T-helper 17 cell (primary cell): ENCODE measurements at places on chromosomes 5 and 9. TPM values are rescaled to one million over a fixed set of nuclear protein-coding genes. Genes with fewer than 3 reads are reported as not detected.

DNA sequence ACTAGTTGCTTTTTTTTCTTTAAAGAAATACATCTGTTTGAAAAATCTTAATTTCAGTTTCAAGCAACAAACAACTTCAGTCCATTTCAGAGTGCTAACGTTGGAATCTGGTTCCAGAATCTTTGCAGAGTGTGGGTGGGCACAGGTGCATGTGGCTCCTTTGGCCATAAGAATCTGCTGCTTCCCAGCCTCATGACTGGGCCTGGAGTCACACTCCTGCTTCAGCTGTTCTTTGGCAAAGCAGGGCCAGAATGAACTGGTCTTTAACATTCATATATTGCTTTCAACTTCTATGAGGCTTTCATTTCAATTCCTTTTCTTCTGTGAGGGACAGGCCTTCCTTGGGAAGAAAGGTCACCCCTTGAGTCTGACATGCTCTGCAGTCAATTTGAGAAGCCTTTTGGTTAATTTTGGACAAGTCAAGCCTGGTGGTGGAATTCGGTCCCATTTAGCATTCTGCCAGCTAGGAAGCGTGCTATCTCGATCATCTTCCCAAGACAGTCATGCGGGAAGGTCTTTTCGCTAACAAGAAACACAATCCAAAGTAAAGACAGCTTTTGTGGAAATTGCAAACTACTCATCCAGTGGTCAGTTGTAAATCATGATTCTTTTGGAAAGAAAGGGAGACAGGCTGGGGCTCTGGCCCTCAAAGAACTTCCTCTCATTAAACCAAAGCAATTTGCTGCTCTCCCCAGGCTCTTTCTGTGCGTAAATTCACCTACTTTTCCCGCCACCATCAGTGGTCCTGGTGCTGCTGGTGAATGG, 55.2 kb downstream of the SLC1A3 start:
- peaks cover 33% of the 10 kb centered on the region for H3K27me3 ChIP-seq

GRCh38 chr5:13661272-13661671, 283.2 kb downstream of the DNAH5 start:
- no peaks in the 10 kb centered on the region for H3K36me3 ChIP-seq
- H3K4me1 ChIP-seq = no peaks in the 10 kb centered on the region
- DNase-seq = no peak
- H3K27me3 ChIP-seq = no peaks in the 10 kb centered on the region
- H3K4me3 ChIP-seq = no peak overlapping the region

- peaks cover 3% of the 10 kb centered on the region for H3K36me3 ChIP-seq
- no peaks in the 10 kb centered on the region for H3K27me3 ChIP-seq
- DNase-seq = peak; percentile 70
- H3K4me3 ChIP-seq = no peak overlapping the region
- H3K27ac ChIP-seq = peak overlapping the region; percentile 43
Observed at GRCh38 chr5:140244525-140245025, 58.3 kb downstream of the PFDN1 start.

Gene FOXD4L6
- total RNA-seq = not detected

GRCh38 chr9:13878241-13878711, 435.7 kb downstream of the NFIB start:
- no peaks in the 10 kb centered on the region for H3K36me3 ChIP-seq
- no peaks in the 10 kb centered on the region for H3K4me1 ChIP-seq
- no peak overlapping the region for H3K27ac ChIP-seq

GRCh38 chr5:67249590-67249895, 52.9 kb upstream of the CD180 start:
- DNase-seq = no peak
- no peak overlapping the region for H3K27ac ChIP-seq
- H3K36me3 ChIP-seq = no peaks in the 10 kb centered on the region
- H3K4me1 ChIP-seq = peaks cover 4% of the 10 kb centered on the region

DNA sequence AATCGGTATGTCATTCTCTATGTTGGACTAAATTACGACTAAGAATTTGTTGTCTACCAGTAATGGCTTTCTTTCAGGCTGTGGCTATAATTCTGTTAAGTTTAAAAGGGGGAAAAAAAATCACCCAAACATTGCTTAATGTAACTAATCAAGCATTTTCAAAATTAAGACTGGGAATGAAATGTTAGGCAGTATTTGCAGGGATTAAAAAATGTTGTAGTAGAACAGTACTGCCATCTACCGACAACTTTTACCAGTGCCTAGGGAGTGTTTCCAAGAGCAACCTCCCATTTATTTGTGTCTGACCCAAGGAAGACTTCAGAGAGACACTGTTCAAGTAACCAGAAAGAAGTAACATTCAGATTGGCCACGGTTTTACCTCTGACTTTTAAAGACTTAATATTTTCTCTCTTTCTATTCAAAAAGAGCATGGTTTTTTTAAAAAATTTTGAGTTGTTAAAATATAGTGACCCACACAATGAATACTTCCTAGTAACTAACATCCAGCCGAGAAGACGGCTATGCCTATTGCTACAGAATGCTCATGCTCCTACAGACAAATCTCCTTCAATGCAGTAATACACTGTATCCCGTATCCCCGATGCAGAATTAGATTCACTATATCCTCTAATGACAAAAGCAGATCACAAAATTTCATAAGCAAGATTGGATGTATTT, 92.4 kb downstream of the ARL15 start:
- no peaks in the 10 kb centered on the region for H3K27me3 ChIP-seq
- H3K4me3 ChIP-seq = no peak overlapping the region
- no peak for DNase-seq
- peaks cover 2% of the 10 kb centered on the region for H3K36me3 ChIP-seq

- no peaks in the 10 kb centered on the region for H3K36me3 ChIP-seq
- H3K27me3 ChIP-seq = peaks cover 20% of the 10 kb centered on the region
- H3K4me3 ChIP-seq = no peak overlapping the region
- DNase-seq = no peak
Observed at GRCh38 chr5:109479260-109479860, 69.6 kb upstream of the PJA2 start.

GRCh38 chr5:73626814-73627313, 868 bp downstream of the ARHGEF28 start:
- peaks cover 52% of the 10 kb centered on the region for H3K27me3 ChIP-seq
- H3K36me3 ChIP-seq = peaks cover 2% of the 10 kb centered on the region
- peaks cover 2% of the 10 kb centered on the region for H3K4me1 ChIP-seq
- H3K4me3 ChIP-seq = peak overlapping the region; percentile 39
- DNase-seq = no peak
- no peak overlapping the region for H3K27ac ChIP-seq

DNA sequence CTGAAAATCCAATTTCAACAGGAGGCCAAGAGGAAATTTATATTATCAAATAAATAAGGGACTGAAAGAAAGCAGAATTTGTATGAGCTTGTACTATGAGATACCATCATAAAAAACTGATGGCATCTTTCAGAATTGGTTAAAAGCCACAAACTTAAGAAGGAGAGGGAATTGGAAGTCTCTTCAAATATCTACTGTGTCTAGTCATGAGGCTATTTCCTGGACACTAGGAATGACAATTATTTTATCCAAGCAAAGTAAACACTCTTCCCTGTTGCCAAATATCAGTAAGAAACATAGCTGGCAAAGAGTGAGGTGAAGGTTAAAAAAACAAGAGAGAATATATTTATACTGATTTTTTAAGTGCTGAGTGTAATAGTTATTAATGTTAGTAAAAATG, 101.5 kb upstream of the ARRDC3 start:
- H3K36me3 ChIP-seq = no peaks in the 10 kb centered on the region
- H3K27ac ChIP-seq = no peak overlapping the region
- no peak for DNase-seq
- no peaks in the 10 kb centered on the region for H3K4me1 ChIP-seq

DNA sequence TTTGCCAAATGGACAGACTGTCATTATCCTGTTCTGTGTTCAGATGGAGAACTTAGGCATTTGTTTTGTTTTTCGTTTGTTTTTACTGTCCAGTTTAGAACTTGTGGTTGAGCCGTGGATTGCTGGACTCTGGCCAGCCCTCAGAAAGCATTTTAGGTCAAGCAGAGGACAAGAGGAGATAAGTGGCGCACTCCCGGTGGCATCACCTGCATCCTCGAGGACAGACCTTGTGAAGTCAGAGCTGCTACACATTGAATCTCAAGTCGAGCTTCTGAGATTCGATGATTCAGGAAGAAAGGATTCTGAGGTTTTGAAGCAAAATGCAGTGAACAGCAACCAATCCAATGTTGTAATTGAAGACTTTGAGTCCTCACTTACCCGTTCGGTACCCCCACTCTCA, 8.9 kb downstream of the MTRR start:
- H3K27ac ChIP-seq = peak overlapping the region; percentile 85
- no peaks in the 10 kb centered on the region for H3K27me3 ChIP-seq
- peaks cover 20% of the 10 kb centered on the region for H3K36me3 ChIP-seq
- no peak for DNase-seq
- H3K4me3 ChIP-seq = peak overlapping the region; percentile 21

Gene NR5A1
- not detected for total RNA-seq

DNA sequence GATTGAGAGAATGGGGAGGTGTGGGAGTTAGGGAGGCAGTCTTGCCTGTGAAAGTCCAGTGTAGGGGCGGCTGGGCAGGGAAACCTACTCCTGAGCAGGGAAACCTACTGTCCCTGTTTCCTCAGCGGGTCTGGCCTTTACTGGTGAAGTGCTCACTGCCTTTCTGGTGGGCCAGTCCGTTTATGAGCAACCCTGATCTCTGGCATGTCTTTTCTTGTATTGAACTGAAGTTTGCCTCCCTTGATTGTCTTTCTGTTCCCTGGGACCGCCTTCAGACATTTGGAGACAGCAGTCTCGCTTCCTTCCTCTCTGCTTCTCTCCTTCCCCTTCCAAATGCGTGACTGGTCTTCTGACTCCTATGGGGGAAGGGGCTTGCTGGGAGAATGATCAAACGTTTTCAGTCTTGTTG, 2.9 kb downstream of the SNX18 start:
- peak overlapping the region; percentile 68 for H3K27ac ChIP-seq
- DNase-seq = no peak
- no peaks in the 10 kb centered on the region for H3K36me3 ChIP-seq
- no peaks in the 10 kb centered on the region for H3K27me3 ChIP-seq
- peak overlapping the region; percentile 93 for H3K4me3 ChIP-seq

Gene TEX48
- total RNA-seq = not detected

Gene LIX1
- total RNA-seq = not detected

- peak overlapping the region; percentile 82 for H3K4me3 ChIP-seq
- peak overlapping the region; percentile 96 for H3K27ac ChIP-seq
- peaks cover 76% of the 10 kb centered on the region for H3K4me1 ChIP-seq
- DNase-seq = no peak
- H3K36me3 ChIP-seq = peaks cover 3% of the 10 kb centered on the region
Observed at GRCh38 chr5:56825222-56825824, 10.0 kb downstream of the MAP3K1 start.

DNA sequence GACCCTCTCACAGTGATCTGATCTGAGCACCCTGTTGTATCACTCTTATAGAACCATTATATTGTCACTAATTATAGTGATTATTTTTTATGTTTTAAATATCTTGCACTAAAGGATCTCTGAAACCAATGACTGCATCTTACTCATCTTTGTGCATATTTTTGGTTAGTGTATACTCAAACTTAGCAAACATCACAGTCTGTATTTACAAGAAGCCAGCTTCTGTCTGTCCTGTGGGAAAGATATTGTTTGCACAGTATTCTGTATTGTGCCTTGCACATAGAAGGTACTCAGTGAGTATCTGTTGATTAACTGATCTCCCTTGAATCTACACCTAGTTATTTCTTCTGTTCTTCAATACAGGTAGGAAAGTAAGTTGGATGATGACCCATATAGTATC, 131.5 kb downstream of the PAM start:
- H3K4me3 ChIP-seq = no peak overlapping the region
- H3K36me3 ChIP-seq = no peaks in the 10 kb centered on the region
- H3K4me1 ChIP-seq = peaks cover 5% of the 10 kb centered on the region
- DNase-seq = no peak
- H3K27ac ChIP-seq = no peak overlapping the region
- no peaks in the 10 kb centered on the region for H3K27me3 ChIP-seq

DNA sequence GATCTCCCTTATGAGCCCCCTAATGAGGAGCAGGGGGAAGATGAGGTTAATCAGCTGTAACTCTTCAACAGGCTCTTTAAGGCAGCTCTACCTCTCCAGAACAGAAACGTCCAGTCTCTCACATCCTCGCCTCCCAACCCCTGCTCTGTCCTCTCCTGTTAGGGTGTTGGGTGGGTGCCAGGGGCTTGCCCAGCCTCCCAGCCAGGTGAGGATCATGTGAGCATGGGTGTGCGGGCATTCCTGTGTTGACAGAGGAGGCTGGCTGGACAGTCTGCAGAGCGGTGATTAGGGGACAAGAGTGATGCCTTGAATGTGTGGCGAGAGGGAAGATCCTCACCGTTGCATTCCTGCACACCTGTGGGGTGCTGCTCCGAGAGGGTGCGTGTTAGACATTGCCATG, 51.7 kb downstream of the CCDC180 start:
- H3K36me3 ChIP-seq = peaks cover 11% of the 10 kb centered on the region
- DNase-seq = no peak
- H3K27me3 ChIP-seq = no peaks in the 10 kb centered on the region
- no peak overlapping the region for H3K4me3 ChIP-seq
- H3K27ac ChIP-seq = no peak overlapping the region
- H3K4me1 ChIP-seq = peaks cover 10% of the 10 kb centered on the region

GRCh38 chr5:93130624-93131490, 450.2 kb downstream of the NR2F1-AS1 start:
- no peak overlapping the region for H3K4me3 ChIP-seq
- DNase-seq = no peak
- H3K27me3 ChIP-seq = no peaks in the 10 kb centered on the region
- H3K4me1 ChIP-seq = no peaks in the 10 kb centered on the region
- no peak overlapping the region for H3K27ac ChIP-seq
